ENCODE measurements at places on chromosomes 3 and 15.

DNA sequence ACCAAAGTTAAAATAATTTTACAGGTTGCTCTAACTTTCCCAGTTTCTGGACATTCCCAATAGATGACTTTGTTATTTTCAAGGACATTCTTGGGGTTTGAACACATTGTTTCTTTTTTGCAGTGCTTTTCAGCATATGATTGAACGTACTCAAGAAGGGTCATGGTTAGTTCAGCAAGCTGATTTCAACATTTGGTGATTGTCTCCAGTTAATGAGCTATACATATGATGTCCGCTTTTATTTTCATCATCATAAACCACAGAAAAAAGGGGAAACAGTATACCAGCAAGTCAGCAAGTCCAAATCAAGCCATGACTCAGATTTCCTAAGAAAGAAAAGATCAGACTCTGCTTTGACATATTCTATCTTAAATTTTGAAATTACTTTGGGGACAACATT, 69.4 kb downstream of the B3GALNT1 start:
- DNase-seq = no peak

DNA sequence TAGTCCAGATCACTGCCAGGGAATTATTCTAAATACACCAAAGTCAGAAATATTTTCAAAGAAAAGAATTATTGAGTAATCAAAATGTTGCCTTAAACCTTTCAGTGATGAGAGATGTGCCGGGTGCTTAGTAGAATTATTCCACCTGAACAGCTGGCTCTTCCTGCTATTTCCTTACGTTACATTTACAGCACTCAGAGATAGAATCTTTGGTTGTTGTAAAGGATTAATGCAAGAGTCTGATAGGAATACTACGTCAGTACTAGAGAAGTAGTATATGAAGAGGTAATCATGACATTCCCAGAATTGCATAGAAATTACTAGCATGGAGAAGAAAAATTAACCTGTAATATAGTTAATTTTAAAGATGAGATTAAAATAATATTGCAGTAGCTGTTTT, 50.9 kb upstream of the ZDHHC23 start:
- DNase-seq = no peak

DNA sequence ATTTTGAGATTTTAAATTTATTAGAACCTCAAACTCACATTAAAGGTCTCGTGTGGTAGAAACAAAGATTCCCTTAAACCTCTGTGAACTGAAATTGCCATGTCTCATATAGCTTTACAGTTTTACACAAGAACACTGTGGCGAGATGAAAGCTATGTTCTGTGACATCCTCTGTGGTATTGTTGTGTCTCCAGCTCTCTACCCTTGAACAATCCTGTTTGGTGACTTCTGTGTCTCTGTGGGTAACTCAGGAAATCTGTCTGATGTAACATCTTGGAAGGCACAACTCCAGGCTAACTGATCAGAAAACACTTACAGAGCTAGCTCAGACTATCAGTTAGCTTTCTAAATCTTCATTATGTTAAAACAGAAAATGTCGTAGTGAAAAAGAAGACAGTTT, 318.8 kb upstream of the GBE1 start:
- no peak for DNase-seq

- DNase-seq = no peak
Observed at GRCh38 chr15:89958107-89958805, 42.9 kb upstream of the ZNF710 start.

DNA sequence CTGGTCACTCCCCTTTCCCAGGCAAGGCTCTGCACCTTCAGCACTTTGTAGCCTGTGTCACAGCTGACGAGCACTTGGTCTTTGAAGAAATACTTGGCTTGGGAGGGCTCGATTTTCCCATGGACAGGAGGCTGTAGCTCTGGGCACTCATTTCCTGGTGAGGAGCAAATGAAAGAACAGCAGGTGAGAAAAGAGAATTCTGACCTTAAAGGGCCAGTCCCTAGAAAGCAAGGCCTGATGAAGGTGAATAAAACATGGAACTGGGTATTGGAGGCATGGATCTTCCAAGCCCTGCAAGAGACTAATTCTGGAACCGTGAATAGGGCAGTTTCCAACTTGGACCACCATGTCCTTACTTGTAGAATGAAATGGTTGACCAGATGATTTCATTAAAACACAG, 39.9 kb downstream of the MASP1 start:
- no peak for DNase-seq

GRCh38 chr3:13201851-13202250, 128.6 kb upstream of the IQSEC1 start:
- no peak for DNase-seq

Measured in T-helper 17 cell (primary cell).